Activated B cell treated with CpG ODN at 0.5 μM for 24 hours (primary cell): ENCODE measurements at places on chromosomes 1 and 21. TPM values are rescaled to one million over a fixed set of nuclear protein-coding genes. Genes with fewer than 3 reads are reported as not detected.

- no peaks in the 10 kb centered on the region for H3K36me3 ChIP-seq
- DNase-seq: no peak
- no peak overlapping the region for H3K27ac ChIP-seq
- H3K27me3 ChIP-seq: peaks cover 17% of the 10 kb centered on the region
- no peak overlapping the region for H3K4me3 ChIP-seq
These were observed 7.9 kb upstream of the GRHL3 start for GRCh38 chr1:24311234-24311633.

GRCh38 chr1:20587661-20588053 is 1.2 kb upstream of the CDA start:
- H3K27ac ChIP-seq: no peak overlapping the region
- H3K27me3 ChIP-seq: peaks cover 56% of the 10 kb centered on the region
- H3K4me1 ChIP-seq: no peaks in the 10 kb centered on the region
- DNase-seq: no peak
- H3K4me3 ChIP-seq: no peak overlapping the region

DNA sequence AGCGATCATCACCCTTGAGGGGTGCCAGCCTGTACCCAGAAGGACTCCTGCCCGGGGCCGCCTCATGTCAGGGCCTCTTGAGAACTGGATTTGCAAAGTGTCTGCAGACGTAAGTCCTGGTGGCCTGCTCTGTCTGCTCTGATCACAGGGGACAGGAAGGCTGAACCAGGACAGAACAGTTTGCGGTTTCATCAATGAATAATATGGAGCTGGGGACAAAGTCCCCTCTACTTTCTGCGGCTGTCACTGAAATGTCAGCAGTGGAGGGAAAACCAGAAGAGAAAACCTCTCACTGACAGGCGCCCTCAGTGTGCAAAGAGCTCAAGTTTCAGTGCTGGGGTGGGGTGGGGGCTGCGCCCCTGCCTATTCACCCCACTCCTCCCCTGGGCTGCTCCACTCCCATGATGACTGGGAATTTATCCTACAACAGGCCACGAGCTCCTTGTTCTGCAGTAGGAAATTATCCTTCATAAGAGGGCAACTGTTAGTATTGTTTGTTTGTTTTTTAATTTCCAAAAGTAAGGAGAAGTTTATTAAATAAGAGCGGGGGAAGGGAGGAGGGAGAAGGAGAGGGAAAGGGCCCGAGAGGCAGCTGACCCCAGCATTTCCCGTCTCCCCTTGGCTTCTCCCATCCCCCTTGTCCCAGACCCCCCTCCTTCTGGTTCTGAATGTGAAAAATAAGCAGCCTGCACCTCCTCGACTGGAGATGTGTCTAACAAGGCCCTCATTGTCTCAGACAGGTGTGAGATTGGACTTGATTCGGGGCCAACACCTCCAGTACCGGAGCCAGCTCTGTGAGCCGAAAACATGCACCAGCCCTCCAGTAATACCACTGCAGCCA is 149.2 kb downstream of the CLIC6 start:
- H3K27ac ChIP-seq: no peak overlapping the region
- H3K27me3 ChIP-seq: no peaks in the 10 kb centered on the region
- DNase-seq: no peak
- H3K4me1 ChIP-seq: no peaks in the 10 kb centered on the region

LCE6A gene
- not detected in 2 replicates for total RNA-seq
